ENCODE measurements at places on chromosomes 1 and 21. TPM values are rescaled to one million over a fixed set of nuclear protein-coding genes. Genes with fewer than 3 reads are reported as not detected.

- no peak overlapping the region for H3K4me3 ChIP-seq
- DNase-seq, result no peak
- H3K27me3 ChIP-seq, result no peaks in the 10 kb centered on the region
- no peaks in the 10 kb centered on the region for H3K36me3 ChIP-seq
- no peaks in the 10 kb centered on the region for H3K4me1 ChIP-seq
- H3K27ac ChIP-seq, result no peak overlapping the region
These were observed 129.0 kb downstream of the GABPA start for GRCh38 chr21:25863747-25864146.

DNA sequence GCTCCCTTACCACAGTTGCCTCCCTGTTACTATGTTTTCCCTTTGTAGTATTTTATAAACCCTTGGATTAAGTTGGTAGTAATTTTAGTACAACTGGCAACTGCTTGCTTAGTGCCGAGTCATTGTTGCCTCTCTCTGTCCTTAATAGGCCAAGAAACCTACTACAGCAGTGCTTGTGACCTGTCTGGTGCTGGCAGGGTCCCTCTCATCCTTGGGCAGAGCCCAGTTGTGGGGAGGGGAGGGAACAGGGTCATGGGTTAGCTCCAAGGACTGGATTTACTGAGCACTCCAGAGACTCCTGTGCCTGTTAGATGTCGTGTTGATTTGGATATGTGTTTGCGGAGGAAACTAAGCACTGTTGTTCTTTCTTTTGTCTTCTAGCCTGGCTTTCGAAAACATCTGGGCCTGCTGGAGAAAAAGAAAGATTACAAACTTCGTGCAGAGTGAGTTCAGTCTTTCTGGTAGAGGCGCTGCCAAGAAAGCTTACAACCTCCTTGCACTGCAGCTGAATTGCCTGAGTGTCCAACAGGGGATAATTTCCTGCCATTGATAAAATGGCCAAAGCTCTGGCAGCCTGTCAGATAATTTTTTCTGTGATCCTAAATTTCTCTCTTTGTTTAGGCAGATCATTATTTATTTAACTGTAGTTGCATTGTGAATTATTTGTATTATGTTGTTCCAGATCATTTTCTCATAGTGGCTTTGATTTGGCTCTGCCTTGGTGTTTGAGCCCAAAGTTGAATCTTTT lies 3.6 kb downstream of the UTP11 start:
- H3K27ac ChIP-seq, result peak overlapping the region; percentile 48
- H3K4me1 ChIP-seq, result peaks cover 47% of the 10 kb centered on the region
- H3K36me3 ChIP-seq, result peaks cover 38% of the 10 kb centered on the region
- H3K27me3 ChIP-seq, result no peaks in the 10 kb centered on the region
- H3K4me3 ChIP-seq, result no peak overlapping the region

GRCh38 chr1:98364544-98364943 lies 297.0 kb upstream of the SNX7 start:
- no peak overlapping the region for H3K27ac ChIP-seq
- H3K27me3 ChIP-seq, result no peaks in the 10 kb centered on the region
- DNase-seq, result no peak
- H3K36me3 ChIP-seq, result no peaks in the 10 kb centered on the region
- no peaks in the 10 kb centered on the region for H3K4me1 ChIP-seq

GRCh38 chr1:107339775-107340174 lies 198.9 kb downstream of the NTNG1 start:
- DNase-seq, result no peak
- H3K4me3 ChIP-seq, result no peak overlapping the region
- no peak overlapping the region for H3K27ac ChIP-seq
- no peaks in the 10 kb centered on the region for H3K36me3 ChIP-seq
- H3K4me1 ChIP-seq, result no peaks in the 10 kb centered on the region

GRCh38 chr1:236275061-236275460 lies 6.7 kb downstream of the ERO1B start:
- peaks cover 6% of the 10 kb centered on the region for H3K36me3 ChIP-seq
- H3K27me3 ChIP-seq, result no peaks in the 10 kb centered on the region
- no peak for DNase-seq
- no peak overlapping the region for H3K27ac ChIP-seq

DNA sequence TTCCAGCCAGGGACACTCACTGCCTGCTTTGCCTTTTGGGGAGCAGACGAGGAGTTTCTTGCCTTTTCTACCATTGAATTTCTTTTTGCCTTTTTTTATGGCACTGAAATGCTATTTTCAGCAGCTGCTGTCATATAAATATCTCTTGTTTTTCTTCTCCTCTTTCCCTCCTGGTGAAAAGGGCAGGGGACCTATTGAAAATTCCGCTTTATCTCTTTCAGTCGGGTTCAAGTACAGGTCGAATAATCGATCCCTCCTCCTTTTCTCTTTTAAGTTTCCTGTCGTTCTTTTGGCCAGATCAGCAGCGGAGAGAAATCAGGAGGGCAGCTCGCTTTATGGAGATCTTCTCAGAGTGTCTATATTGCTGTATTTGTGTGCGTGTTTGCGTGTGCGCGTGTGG lies 67.4 kb upstream of the CASZ1 start:
- no peak overlapping the region for H3K4me3 ChIP-seq
- H3K27ac ChIP-seq, result no peak overlapping the region
- peaks cover 8% of the 10 kb centered on the region for H3K4me1 ChIP-seq
- no peak for DNase-seq
- peaks cover 74% of the 10 kb centered on the region for H3K27me3 ChIP-seq
- H3K36me3 ChIP-seq, result no peaks in the 10 kb centered on the region

GRCh38 chr1:116006486-116006964 lies 30.2 kb downstream of the SLC22A15 start:
- H3K4me1 ChIP-seq, result peaks cover 16% of the 10 kb centered on the region
- no peaks in the 10 kb centered on the region for H3K27me3 ChIP-seq
- H3K36me3 ChIP-seq, result no peaks in the 10 kb centered on the region

GRCh38 chr1:118303064-118303463 lies 118.0 kb upstream of the SPAG17 start:
- no peaks in the 10 kb centered on the region for H3K4me1 ChIP-seq
- no peaks in the 10 kb centered on the region for H3K27me3 ChIP-seq
- no peak overlapping the region for H3K4me3 ChIP-seq
- no peak for DNase-seq

- peaks cover 13% of the 10 kb centered on the region for H3K27me3 ChIP-seq
- peaks cover 2% of the 10 kb centered on the region for H3K36me3 ChIP-seq
- no peak overlapping the region for H3K4me3 ChIP-seq
- H3K27ac ChIP-seq, result no peak overlapping the region
- no peak for DNase-seq
These were observed 170.8 kb downstream of the S1PR1 start for GRCh38 chr1:101407505-101408211.

DNA sequence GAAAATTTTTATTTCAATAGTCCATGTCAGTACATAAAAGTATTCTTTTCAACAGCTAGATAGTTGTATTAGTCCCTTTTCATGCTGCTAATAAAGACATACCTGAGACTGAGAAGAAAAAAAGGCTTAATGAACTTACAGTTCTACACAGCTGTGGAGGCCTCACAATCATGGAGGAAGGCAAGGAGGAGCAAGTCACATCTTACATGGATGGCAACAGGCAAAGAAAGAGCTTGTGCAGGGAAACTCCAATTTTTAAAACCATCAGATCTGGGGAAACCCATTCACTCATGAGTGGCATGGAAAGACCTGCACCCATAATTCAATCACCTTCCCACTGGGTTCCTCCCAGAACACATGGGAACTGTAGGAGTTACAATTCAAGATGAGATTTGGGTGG lies 50.7 kb downstream of the PTGFR start:
- H3K27me3 ChIP-seq, result peaks cover 5% of the 10 kb centered on the region
- no peak overlapping the region for H3K4me3 ChIP-seq
- no peaks in the 10 kb centered on the region for H3K4me1 ChIP-seq
- peaks cover 2% of the 10 kb centered on the region for H3K36me3 ChIP-seq
- H3K27ac ChIP-seq, result no peak overlapping the region

- no peaks in the 10 kb centered on the region for H3K27me3 ChIP-seq
- no peak overlapping the region for H3K27ac ChIP-seq
These were observed 148.7 kb upstream of the PRMT6 start for GRCh38 chr1:106907795-106908194.

Gene RNF186
- not detected for total RNA-seq

Gene KTI12
- total RNA-seq, result 12.9 TPM

Gene SPATA46
- not detected for total RNA-seq

Gene CFH
- 0.19 TPM for total RNA-seq

Gene TMEM82
- total RNA-seq, result not detected

Measured in activated T-cell treated with anti-CD3 and anti-CD28 coated beads, Interleukin-2, amount 50 U/mL, for 72 hours (primary cell).